GM04503 (cell line): ENCODE measurements at places on chromosomes 7 and 10.

DNA sequence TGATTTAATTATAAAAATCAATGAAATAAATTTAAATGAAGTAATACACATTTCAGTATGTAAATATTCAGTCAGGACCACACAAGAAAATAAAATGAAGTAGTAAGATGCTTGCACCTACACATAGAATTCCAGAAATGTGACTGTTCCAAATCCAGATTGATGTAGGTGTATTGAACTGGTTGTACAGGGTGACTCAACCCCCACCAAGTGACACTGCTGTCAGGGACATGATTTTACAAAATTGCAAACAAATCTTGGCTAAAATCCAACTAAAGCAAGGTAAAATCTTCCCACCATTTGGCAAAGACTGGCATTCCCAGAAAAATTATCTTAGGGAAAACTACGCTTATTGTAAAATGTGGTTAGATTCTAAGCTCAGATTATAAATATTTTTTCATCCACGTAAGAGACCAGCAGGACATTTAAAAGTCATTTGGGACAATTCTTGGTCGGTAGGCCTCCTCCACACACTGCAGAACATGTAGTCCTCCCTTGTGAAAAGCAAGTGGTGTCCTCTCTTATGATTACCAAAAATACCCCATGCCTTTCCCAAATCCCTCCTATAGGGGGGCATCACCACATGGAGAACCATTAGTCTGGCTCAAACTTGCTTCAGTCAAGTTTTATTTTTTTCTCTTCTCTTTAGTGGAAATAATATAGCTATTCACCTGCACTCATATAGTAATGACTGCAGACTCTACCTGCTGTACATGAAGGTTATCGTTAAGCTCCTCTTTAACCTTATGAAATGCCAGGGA is 287.1 kb upstream of the SMIM30 start:
- no peak for DNase-seq

DNA sequence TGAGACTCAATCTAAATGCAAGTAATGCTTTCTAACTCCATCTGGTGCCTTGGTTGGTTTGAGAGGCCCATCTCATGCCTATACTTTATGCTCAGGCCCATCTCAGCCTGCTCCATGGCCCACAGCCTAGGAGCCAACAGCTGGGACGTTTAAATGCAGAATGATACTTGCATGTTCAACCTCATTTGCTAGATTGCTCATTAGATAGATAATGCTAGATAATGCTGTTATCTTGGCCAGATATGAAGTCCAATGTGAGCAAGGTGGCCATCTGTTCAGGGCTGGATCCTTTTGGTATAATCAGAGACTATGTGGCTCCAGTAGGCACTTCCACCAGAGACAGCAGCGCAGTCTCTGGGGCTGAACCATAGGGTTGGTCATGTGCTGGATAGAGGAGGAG is 321.6 kb upstream of the PHYHIPL start:
- DNase-seq = no peak

DNA sequence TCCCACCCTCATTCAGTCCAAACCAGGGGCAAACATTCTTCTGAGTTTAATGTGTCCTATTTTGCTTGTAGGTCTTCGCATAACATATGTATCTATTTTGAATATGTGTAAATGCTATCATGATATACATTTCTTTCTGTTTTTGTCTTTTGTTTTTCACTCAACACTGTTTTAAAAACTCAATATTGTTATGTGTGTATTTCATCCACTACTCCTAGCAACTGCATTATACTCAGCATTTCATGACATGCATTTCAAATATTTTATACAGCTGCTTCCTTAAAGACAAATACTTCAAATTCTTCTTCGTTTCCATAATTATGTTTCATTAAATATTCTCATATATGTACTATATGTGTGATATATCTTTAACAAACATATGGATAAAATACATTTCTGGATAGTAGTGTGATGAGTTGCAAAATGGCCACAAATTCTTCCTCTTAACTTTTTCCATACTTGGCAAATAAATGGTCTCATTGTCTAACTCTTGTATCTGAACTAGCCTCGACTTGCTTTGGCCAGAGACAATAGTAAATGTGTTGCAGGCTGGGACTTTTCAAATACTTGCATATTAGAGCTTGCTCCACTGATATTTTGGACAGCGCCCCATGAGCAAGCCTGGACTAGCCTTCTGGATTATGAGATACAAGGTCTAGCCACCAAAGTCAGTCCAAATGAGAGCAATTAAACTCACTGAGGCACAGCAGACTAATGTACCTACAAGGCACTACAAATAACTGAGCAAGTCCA is 539.7 kb upstream of the KCND2 start:
- DNase-seq = no peak

DNA sequence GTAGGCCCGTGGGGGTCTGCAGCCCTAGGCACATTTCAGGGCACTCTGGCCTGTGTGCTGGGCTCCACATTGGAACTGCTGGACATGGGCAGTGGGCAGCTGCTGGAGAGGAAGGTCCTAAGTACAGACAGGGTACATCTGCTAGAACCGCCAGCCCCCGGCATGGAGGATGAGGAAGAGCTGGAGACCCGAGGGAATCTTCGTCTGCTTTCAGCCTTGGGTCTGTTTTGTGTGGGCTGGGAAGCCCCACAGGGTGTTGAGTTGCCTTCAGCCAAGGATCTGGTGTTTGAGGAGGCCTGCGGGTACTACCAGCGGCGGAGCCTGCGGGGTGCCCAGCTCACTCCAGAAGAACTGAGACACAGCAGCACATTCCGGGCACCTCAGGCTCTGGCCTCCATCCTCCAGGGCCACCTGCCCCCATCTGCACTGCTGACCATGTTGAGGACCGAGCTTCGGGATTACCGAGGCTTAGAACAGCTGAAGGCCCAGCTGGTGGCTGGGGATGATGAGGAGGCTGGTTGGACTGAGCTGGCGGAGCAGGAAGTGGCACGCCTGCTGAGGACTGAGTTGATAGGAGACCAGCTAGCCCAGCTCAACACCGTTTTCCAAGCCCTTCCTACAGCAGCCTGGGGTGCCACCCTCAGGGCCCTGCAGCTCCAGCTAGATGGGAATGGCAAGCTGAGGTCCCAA is 1.4 kb downstream of the HPS6 start:
- DNase-seq = no peak

- DNase-seq = no peak
Observed at GRCh38 chr7:3301449-3301731, 338 bp downstream of the SDK1 start.

GRCh38 chr10:5545426-5545777 is 20.6 kb downstream of the CALML3 start:
- DNase-seq = no peak

GRCh38 chr7:110531186-110531585 is 559.7 kb upstream of the LRRN3 start:
- no peak for DNase-seq

GRCh38 chr10:75544386-75544785 is 113.0 kb downstream of the LRMDA start:
- no peak for DNase-seq

DNA sequence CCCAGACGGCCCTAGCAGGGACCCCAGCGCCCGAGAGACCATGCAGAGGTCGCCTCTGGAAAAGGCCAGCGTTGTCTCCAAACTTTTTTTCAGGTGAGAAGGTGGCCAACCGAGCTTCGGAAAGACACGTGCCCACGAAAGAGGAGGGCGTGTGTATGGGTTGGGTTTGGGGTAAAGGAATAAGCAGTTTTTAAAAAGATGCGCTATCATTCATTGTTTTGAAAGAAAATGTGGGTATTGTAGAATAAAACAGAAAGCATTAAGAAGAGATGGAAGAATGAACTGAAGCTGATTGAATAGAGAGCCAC is 184 bp downstream of the CFTR start:
- no peak for DNase-seq

GRCh38 chr7:102236592-102237287 is 49.9 kb upstream of the SH2B2 start:
- DNase-seq = no peak

- DNase-seq = no peak
Observed at GRCh38 chr7:851204-851603, 18.9 kb downstream of the SUN1 start.

GRCh38 chr7:42869131-42870020 is 42.5 kb downstream of the C7orf25 start:
- DNase-seq = no peak

DNA sequence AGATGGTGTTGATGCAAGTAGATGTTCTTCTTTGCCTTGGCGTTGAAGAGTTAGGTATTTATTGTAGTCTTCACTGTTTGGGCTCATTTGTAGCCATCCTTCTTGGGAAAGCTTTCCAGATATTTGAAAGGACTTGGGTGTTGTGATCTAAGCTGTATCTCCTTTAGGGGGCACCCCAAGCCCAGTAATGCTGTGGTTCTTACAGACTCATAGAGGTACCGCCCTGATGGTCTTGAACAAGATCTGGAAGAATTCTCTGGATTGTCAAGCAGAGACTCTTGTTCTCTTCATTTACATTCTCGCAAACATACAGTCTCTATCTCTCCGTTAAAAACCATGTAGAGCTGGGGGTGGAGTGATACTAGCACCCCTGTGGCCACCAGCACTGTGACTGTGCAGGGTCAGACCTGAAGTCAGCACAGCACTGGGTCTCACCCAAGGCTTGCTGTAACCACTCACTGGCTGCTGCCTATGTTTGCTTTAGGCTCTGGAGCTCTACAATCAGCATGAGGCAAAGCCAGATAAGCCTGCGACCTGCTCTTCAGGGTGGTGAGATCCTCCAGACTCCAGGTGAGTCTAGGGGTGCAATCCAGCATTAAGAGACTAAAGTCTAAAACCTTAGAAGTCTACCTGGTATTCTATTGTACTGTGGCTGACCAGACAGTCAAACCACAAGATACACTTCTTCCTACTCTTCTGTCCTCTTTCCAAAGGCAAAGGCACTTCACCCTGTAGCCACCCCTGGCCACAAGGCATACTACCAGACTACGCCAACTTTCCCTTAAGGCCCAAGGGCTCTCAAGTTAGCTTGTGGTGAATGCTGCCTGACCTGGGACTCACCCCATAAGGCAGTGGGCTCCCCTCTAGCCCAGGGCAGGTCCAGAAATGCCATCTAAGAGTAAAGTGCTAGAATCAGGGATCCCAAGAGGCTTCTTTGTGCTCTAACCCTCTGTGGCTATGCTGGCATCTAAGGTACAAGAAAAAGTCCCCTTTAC is 209.7 kb upstream of the TMEM196 start:
- no peak for DNase-seq

DNA sequence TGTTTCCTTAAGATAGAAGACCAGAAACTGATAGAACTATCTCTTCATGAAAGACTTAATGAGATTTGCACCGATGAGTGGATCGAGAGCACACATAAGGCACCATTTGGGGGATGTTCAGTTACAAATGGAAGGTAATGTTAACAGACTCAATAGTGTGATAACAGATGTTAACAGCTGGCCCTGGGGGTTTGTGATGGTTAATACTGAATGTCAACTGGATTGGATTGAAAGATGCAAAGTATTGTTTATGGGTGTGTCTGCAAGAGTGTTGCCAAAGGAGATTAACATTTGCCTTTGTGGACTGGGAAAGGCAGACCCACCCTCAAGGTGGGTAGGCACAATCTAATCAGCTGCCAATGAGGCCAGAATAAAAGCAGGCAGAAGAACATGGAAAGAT is 130.5 kb upstream of the DGKB start:
- no peak for DNase-seq

DNA sequence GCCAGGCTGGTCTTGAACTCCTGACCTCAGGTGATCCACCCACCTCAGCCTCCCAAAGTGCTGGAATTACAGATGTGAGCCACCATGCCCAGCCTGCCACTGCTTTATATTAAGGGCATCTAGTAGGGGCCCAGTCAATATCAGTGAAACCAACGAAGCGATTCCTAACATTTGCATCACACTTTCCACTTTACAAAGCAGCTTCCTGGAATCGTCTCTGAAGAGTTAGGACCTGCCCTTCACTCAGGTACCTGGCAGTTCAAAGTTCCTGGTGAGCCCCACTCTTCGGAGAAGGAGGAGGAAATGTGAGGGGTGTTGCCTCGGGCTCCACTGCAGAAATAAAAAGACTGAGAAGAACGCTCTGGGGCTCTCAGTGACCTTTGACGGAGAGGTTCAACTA is 31.1 kb upstream of the EZH2 start:
- no peak for DNase-seq

- no peak for DNase-seq
Observed at GRCh38 chr10:44386546-44387052, 1.7 kb upstream of the CXCL12 start.

DNA sequence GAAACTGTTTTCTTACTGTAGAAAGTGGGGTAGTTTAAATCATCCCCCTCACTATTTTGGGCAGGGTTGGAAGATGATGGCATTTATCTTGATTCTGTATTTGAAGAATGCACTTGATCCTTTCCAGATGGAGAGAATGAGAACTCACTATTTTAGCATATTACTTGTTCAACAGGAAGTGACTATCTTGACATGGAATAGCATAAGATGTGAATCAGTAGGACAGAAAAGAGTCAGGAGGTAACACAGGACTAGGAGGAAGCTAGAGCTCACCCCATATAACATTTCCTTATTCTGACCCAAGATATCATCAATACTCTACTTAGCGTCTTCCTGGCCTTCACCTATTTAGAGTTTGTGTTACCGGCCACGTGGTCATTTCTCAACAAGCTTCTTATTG is 400.2 kb downstream of the PHTF2 start:
- DNase-seq = peak; percentile 65

- DNase-seq = no peak
Observed at GRCh38 chr10:10618139-10618538, 399.5 kb upstream of the CELF2 start.

- DNase-seq = no peak
Observed at GRCh38 chr7:80243425-80243824, 108.8 kb downstream of the GNAI1 start.

GRCh38 chr7:128827971-128828711 is 2.1 kb upstream of the FLNC start:
- no peak for DNase-seq

DNA sequence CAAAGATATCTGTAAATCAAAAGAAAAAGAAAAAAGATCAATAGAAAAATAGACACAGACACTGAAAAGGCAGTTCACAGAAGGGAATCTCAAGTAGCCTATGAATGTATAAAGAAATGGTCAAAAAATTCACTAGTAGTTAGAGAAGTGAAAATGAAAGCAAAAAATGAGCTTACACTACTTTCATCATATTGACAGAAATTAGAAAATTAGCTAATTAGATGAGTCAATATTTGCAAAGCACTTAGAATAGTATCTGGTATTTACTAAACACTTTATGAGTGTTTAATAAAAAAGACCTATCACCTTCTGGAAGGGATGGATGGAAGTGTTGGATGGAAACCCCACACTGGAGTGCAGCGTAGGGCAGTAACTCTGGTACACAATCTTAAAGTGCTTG is 1.7 kb upstream of the CFAP58 start:
- no peak for DNase-seq

GRCh38 chr7:19143881-19144574 is 1.2 kb downstream of the FERD3L start:
- DNase-seq = no peak
